ENCODE measurements at places on chromosomes 4 and X. TPM values are rescaled to one million over a fixed set of nuclear protein-coding genes. Genes with fewer than 3 reads are reported as not detected.

- no peak for DNase-seq
- H3K27me3 ChIP-seq, result peaks cover 2% of the 10 kb centered on the region
- no peaks in the 10 kb centered on the region for H3K4me1 ChIP-seq
- no peak overlapping the region for H3K27ac ChIP-seq
- H3K36me3 ChIP-seq, result no peaks in the 10 kb centered on the region
Observed at GRCh38 chr4:46520361-46520760, 130.4 kb upstream of the GABRA2 start.

DNA sequence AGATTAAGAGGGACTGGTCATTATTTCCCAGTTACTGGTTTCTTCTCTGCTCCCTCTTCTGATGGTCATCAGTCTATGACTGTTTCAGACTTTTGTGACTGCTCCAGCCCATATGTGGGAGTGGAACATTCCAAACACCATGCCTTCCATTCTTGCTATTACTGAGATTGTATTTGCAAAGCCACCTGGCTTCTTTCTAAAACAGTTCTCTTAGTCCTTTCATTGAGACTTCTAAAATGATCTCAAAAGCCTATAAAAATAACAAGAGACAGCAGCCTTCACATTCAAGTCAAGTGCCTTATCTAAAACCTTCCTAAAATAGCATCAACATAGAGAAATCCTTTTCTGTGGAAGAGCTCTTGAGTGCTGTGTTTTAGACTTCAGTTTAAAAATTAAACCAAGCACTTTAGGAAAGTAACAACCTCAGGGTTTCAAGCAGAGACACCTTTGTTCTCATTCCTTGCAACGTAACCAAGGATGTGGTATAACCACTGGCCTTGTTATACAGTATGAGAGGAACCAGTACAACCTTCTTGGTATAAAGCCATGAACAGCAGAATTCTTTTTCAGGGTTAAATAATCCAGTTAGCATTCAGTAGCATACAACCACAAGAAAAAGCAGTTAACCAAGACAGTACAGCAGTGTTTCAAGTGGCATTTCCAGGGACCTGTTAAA lies 97.1 kb downstream of the NFKB1 start:
- H3K36me3 ChIP-seq, result peaks cover 48% of the 10 kb centered on the region
- peak; percentile 16 for DNase-seq
- no peaks in the 10 kb centered on the region for H3K27me3 ChIP-seq
- no peak overlapping the region for H3K4me3 ChIP-seq
- H3K27ac ChIP-seq, result peak overlapping the region; percentile 49

DNA sequence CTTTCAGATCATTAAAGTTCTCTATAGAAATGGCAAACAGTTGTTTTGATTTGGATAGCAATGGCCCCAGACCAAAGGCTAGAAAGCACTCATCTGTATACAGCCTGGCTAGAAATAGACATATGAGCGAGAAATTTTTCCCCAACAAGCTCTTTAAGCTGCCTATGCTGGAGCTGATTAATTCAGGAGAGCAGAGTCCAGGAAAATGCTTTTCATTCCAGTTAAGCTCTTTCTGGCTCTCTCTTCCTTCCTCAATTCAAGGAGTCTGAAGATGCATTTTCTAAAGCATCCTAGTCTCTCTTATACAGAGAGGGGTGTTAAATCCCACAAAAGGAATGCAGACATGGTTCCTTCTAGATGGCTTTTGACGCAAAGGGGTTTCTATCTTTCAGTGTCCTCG lies 141.7 kb upstream of the RAI2 start:
- H3K36me3 ChIP-seq, result no peaks in the 10 kb centered on the region
- no peaks in the 10 kb centered on the region for H3K4me1 ChIP-seq
- H3K27ac ChIP-seq, result no peak overlapping the region
- H3K27me3 ChIP-seq, result no peaks in the 10 kb centered on the region
- no peak overlapping the region for H3K4me3 ChIP-seq

DNA sequence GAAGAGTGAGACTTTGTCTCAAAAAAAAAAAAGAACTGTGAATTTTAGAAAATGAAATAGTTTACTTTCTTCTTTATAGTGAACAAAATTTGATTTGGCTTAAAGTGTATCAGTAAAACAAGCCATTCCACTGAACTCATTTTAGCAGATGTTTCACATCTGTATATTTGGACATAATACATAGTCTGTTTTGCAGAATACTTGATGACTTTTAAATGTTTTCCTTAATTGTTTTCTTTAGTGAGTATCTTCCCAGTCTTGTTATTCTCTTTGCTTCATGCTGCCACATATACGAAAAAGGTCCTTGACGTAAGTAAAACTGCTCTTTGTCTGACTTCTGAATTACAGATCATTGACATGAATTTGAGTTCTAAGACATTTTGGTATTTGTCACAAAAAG lies 8.3 kb downstream of the TMEM33 start:
- no peak overlapping the region for H3K27ac ChIP-seq
- no peak for DNase-seq
- peaks cover 10% of the 10 kb centered on the region for H3K4me1 ChIP-seq

DNA sequence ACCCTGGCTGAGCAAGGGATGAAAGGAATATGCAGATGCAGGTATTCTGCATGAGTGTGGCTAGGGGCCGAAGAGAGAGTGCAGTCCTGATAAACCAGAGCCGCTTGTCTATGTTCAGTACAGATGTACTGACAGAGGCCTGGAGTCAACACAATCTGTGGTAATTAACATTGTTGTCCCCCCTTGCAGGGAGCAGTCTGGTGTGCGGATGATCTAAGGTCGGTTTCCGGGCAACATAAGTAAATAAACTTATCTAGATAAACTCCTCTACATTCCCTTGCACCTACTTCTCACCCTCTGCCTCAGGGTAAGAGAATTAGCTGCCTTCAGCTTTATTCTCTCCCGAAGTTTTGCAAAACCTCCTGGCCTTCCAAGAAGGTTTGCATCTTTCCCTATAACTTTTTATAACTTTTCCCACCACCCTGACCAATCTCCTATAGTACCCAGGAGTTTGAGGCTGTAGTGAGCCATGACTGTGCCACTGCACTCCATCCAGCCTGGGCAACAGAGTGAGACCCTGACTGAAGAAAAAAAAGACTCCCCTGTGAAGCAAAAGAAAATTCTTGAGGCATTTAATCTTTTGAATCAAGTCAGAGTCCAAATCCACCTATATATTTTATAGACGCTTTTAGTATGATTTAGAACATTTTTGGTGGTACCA lies 26.6 kb downstream of the SNX25 start:
- peaks cover 66% of the 10 kb centered on the region for H3K4me1 ChIP-seq
- H3K27ac ChIP-seq, result peak overlapping the region; percentile 85
- peak; percentile 79 for DNase-seq
- peaks cover 4% of the 10 kb centered on the region for H3K36me3 ChIP-seq
- no peak overlapping the region for H3K4me3 ChIP-seq

DNA sequence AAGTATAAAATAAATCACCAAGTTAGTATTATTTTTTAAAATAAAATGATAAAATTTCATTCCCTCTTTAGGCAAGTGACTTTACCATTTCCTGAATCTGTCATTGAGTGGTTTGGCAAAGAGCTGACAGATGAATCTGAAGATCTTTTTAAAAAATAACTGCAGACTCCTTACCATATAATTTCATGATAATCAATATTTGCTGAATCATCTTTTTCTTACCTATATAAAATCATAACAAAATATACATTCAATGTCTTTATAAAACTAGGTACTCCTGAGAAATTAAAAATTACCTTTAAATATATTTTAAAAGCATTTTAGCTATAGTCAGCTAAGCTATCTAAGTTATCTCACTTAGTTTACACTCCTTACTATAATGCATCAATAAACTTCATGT lies 17.2 kb downstream of the ANXA10 start:
- H3K4me1 ChIP-seq, result peaks cover 14% of the 10 kb centered on the region
- H3K4me3 ChIP-seq, result no peak overlapping the region
- H3K27me3 ChIP-seq, result peaks cover 1% of the 10 kb centered on the region

KIT gene
- total RNA-seq, result 0.78 TPM

PROM1 gene
- total RNA-seq, result not detected

GALNTL6 gene
- total RNA-seq, result not detected

All from HFFc6 (cell line).